Fibroblast of lung (primary cell): ENCODE measurements at places on chromosomes 11 and 22.

- DNase-seq = no peak
Measured at GRCh38 chr22:44634426-44635321, 67.3 kb upstream of the PRR5 start.

DNA sequence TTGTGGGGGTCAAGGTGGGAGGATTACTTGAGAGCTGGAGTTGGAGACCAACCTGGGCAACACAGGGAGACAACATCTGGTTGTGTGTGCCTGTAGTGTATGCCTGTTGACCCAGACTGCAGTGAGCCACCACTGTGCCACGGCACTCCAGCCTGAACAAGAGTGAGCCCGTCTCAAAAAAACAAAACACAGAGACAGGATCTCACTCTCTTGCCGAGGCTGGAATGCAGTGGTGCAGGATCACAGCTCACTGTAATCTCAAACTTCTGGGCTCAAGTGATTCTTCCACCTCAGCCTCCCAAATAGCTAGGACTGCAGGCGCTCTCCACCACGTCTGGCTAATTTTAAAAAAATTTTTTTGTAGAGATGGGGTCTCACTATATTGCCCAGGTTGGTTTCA is 112.5 kb downstream of the SGSM3 start:
- no peak for DNase-seq

- DNase-seq = no peak
Measured at GRCh38 chr11:61049063-61049377, 53.3 kb upstream of the CD5 start.

- DNase-seq = peak; percentile 90
Measured at GRCh38 chr11:67583247-67584204, at the start of gene GSTP1. Gene GSTP1 (plus strand): TSS chr11:67583812. CDS start chr11:67583844, 32 bp downstream.

DNA sequence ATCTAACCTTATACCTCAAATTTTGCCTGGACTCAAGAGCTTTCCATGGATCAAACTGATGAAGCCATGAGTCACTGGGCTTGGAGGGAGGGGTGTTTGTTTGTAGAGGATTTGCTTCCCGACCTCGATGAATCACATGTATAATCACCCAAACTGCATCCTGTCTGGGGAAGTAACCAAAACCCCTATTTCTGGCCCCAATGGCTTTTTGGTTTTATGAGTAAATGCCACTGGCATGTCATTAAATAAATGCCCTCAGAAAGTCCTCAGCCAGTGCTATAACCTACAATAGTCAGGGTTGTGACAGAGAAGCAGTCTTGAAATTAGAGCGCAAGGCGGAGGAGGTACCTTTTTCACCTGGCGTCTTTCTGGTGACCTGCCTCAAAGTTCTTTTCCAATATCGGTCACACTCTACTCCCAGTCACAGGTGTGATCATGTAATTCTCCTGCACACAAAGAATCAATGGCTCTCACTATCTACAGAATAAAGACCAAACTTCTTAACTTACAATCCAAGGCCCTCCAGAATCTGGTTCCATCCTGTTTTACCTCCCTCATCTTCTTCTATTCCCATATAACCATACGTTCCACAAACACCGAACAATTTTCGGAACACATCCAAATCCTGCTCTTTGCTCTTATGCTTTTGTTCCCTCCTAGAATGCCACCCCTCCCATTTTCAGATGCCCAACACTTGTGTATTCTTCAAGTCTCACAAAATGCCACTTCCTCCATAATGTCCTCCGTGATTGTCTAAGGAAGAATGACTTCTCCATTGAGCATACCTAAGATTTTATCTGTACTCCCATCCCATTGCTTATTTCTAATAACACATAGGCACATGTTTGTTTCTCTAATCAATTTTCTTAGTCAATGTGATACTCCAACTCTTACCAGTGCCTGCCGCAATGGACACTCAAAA is 81.3 kb upstream of the BLID start:
- DNase-seq = peak; percentile 98

- DNase-seq = no peak
Measured at GRCh38 chr11:123227763-123228495, 32.9 kb upstream of the CLMP start.

GRCh38 chr22:29345932-29346331 is 30.4 kb upstream of the RASL10A start:
- DNase-seq = no peak

GRCh38 chr11:59289356-59290181 is 69.1 kb upstream of the OR5AN1 start:
- DNase-seq = no peak

- no peak for DNase-seq
Measured at GRCh38 chr11:44766972-44767278, 40.2 kb downstream of the TSPAN18 start.

DNA sequence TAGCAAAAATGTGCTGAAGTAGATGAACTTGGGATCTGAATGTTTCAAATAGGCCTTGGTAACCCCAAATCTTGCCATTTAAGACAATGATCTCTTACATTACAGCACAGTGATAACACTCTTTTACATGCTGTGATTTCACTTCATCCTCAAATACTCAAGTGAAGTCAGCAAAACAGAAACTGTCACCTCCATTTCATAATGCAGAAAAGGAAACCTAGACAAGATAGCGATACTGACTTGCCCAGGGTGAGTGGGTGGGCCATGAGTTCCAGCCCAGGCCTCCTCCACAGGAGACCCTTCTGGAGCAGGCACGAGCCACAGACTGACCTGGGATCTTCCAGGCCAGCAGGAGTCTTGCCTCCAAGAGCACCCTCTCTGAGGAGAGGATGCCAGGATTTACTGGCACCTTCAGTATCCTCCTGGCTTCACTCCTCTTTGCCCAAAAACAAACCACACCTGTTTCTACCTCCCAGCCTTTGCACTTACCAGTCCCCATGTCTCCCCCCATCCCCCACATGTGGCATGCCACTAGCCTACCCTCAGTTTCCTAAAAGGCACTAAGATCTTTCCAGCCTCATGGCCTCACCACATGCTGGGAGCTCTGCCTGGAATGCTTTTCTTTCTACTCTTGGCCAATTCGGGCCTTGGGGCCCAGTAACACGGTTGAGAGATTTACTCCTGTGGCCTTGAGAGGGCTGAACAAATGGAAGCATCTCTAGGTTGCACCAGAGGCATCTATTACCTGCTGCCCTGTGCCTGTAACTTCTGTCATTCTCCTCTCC is 1.9 kb upstream of the DGAT2 start:
- no peak for DNase-seq

DNA sequence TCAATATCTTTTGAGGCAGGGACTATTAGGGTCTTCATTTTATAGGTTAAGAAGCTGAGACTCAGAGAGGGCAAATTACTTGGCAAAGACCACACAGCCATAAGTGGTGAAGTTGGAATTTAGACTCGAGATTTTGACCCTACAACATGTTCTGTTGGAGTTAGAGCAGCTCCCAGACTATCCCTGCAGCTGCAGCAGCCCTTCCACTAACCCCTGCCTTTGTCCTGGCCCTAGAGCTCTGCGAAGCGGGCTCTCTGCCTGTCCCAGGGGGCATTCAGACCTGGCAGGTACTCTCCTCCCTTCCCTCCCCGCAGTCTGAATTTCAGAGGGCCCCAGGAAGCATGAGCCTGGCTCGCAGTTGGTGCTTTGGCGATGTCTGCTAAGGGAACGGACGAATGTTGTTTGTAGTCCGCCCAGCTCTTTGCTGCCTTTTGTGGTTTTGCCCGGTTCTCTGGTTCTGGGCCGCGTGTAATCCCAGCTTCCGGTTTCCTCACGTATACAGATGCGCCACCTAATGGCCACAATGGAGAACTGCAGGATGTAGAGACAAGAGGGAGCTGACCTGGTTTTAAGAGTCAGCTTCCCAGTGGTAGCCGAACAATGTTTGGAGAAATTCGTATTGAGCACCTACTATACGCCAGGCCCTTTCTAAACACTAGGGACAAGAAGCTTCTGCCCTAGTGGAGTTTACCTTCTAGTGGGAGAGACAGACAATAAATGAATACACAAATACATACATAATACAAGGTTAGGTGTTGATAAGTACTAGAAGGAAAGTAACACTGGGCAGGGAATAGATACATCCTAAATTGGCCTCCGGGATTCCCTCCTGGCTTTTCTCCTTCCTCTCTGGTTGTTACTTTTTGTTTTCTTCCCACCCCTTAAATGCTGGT is 125.2 kb downstream of the ST3GAL4 start:
- DNase-seq = peak; percentile 82

DNA sequence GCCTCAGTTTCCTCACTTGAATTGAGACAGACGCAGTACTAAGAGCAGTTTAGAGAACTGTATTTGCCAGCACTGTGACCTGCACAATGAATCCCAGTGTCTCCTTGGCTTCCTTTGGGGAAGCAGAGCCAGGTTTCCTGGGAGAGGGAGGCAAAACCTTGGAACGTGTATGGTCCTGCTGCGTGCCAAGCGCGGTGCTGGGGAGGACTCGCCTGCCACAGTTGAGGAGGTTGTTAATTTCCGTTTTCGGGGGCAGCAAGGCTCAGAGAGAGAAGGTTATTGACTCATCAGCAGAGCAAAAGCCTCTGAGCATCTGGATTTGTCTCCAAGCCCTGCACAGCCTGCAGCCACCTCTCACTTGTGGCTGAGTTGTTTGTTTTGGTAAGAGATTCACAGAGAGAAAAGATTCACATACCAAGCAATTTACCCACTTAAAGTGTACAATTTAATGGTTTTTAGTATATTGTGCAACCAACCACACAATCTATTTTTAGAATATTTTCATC is 10.8 kb downstream of the SYT12 start:
- DNase-seq = peak; percentile 93

DNA sequence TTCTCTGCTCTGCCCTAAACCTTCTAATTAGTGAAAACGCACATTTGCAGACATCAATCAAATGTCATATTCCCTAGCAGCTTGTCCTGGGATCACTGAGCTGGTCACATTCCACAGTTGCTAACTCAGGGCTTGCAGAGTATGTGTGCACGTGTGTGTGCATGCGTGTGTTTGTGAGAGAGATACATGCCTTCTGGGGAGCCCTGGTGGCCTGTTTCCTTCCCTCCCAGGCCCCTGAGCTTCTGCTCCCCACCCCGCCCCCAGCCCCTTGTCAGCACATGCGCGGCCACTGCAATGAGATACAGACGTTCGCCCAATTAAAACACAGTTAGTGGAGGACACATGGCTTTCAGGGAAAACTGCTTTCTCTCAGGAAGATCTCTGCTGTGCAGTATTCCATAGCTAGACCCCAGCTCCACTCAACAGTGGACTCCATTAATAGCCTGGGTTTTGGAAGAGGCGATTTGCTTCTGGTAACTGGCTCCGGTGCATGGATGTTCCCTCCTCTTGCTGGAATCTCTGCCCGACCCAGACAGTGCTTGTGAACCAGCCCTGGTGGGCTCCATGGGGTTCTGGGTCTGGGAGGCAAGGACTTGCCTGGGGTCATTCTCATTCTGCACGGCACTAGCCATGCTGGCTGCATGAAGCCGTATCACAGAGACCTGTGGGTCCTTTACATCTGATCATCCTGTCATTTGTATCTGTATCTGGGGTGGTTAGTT is 17.7 kb downstream of the LRP5 start:
- DNase-seq = peak; percentile 47

GRCh38 chr11:106305458-106305857 is 228.0 kb downstream of the AASDHPPT start:
- DNase-seq = no peak

- peak; percentile 50 for DNase-seq
Measured at GRCh38 chr11:46106530-46107407, 14.5 kb downstream of the PHF21A start.

DNA sequence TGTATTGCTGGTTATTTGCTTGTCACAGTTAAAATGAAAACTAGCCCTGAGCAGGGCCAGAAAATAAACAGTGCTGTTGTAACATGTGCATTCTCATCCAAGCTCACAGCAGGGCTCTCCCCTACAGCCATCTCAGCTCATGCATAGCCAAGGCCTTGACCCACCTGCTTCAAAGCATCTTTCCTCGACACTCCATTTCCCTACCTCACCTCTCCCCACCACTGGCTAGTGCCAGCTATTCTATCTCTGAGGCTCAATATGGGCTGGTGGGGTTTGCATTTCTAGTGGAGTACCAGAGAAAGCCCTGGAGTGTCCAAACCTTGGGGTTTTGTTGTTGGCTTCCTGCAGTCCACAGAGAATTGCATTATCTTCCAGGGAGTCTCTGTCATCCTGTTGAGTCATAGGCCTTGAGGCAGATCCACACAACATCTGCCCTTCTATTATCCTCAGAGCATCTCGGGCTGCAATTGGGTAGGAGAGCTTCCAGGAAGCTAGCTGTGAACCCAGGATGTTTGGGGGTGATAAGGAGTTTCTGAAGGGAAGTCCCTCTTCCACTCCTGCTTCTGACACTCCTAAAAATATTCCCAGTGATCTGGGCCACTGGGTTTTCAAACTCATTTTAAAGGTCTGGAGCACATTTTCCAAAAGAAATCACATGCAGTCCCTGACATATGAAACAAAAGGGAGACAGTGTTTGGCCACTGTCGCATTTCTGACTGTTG is 36.1 kb upstream of the AMOTL1 start:
- peak; percentile 74 for DNase-seq

GRCh38 chr11:102410382-102410784 is 42.2 kb downstream of the TMEM123 start:
- DNase-seq = peak; percentile 57

GRCh38 chr11:110022548-110022947 is 70.6 kb upstream of the ZC3H12C start:
- DNase-seq = peak; percentile 8
